Gastrocnemius medialis (tissue), 4 donors: ENCODE measurements at places on chromosomes 12 and 14. TPM values are rescaled to one million over a fixed set of nuclear protein-coding genes. Genes with fewer than 3 reads are reported as not detected.

- peaks cover 9% of the 10 kb centered on the region for H3K4me1 ChIP-seq
- no peak overlapping the region for H3K4me3 ChIP-seq
- no peaks in the 10 kb centered on the region for H3K36me3 ChIP-seq
Observed at GRCh38 chr12:119699199-119699760, 31.3 kb downstream of the PRKAB1 start.

LALBA gene
- not detected for total RNA-seq

- H3K4me3 ChIP-seq: no peak overlapping the region
- no peaks in the 10 kb centered on the region for H3K27me3 ChIP-seq
- no peak for DNase-seq
- H3K36me3 ChIP-seq: no peaks in the 10 kb centered on the region
- no peaks in the 10 kb centered on the region for H3K4me1 ChIP-seq
Observed at GRCh38 chr12:127606476-127607015, 660.4 kb upstream of the TMEM132C start.

DNA sequence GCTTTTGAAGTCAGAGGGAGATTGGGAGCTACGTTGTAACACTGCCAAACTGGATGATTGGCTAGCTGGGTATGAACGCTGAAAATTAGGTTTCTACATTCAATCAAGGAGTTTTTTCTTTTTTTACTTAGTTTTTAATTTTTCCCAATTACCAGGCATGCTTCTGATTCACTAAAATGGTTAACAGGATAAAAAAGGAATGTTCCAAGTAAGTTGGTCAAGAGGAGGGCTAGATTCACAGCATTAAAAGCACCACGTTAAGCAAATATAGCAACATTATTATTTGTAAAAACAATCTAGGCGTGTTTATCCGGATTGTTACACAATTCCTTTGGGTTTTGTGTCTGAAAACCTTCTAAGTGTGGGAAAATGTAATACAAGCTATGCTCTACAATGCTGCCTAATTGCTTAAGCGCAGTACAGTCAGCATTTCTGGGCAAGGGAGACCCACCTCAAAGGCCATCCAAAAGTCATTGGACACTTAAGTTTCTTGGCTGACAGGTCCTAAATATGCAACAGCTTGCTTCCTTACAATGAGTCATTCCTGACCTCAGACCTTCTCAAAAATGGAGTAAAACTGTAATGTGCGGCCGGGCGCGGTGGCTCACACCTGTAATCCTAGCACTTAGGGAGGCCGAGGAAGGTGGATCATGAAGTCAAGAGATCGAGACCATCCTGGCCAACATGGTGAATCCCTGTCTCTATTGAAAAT, 1.2 kb downstream of the RPLP0 start:
- H3K27me3 ChIP-seq: no peaks in the 10 kb centered on the region
- peak; percentile 75 for DNase-seq
- H3K4me3 ChIP-seq: peak overlapping the region; percentile 98
- peak overlapping the region; percentile 97 for H3K27ac ChIP-seq
- peaks cover 30% of the 10 kb centered on the region for H3K4me1 ChIP-seq

ALDH6A1 gene
- 18.5 TPM for total RNA-seq

DNA sequence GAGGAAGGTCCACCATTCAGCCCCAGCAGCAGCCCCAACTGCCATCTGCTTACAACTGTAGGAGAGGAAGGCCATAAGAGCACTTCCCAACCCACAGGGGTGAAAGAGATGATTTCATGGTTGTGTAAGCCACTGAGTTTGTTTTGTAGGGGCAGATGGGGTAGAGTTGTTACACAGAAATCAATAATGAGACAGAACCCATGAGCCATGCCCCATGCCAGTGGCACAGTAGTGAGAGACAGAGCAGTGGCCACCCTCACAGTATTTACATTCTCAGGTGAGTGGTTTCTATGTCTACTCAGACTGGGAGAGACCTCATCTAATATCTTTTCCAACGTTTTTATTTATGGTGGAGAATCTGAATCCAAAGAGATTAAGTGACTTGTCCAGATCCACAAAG, 68.6 kb downstream of the NUAK1 start:
- no peak overlapping the region for H3K4me3 ChIP-seq
- H3K27me3 ChIP-seq: no peaks in the 10 kb centered on the region
- no peak overlapping the region for H3K27ac ChIP-seq
- H3K4me1 ChIP-seq: no peaks in the 10 kb centered on the region

PAN2 gene
- 7.8 TPM for total RNA-seq

SDSL gene
- 0.91 TPM for total RNA-seq

DNA sequence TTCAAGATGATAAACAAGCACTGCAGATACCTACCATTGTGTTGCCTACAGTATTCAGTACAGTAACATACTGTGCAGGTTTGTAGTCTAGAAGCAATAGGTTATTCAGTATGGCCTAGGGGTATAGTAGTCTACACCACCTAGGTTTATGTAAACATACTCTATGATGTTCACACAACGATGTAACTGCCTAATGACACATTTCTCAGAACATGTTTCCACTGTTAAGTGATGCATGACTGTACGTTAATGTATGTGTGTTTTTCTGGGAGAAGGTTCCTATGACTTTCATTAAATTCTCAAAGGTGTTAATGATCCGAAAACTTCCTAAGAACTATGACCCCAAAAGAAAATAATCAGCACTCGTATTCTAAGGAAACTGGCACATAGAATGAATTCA, 20.9 kb upstream of the CALM1 start:
- no peaks in the 10 kb centered on the region for H3K27me3 ChIP-seq
- no peaks in the 10 kb centered on the region for H3K36me3 ChIP-seq
- DNase-seq: no peak
- H3K4me3 ChIP-seq: no peak overlapping the region
- no peak overlapping the region for H3K27ac ChIP-seq
- peaks cover 6% of the 10 kb centered on the region for H3K4me1 ChIP-seq

SOX5 gene
- total RNA-seq: 2.4 TPM

DNA sequence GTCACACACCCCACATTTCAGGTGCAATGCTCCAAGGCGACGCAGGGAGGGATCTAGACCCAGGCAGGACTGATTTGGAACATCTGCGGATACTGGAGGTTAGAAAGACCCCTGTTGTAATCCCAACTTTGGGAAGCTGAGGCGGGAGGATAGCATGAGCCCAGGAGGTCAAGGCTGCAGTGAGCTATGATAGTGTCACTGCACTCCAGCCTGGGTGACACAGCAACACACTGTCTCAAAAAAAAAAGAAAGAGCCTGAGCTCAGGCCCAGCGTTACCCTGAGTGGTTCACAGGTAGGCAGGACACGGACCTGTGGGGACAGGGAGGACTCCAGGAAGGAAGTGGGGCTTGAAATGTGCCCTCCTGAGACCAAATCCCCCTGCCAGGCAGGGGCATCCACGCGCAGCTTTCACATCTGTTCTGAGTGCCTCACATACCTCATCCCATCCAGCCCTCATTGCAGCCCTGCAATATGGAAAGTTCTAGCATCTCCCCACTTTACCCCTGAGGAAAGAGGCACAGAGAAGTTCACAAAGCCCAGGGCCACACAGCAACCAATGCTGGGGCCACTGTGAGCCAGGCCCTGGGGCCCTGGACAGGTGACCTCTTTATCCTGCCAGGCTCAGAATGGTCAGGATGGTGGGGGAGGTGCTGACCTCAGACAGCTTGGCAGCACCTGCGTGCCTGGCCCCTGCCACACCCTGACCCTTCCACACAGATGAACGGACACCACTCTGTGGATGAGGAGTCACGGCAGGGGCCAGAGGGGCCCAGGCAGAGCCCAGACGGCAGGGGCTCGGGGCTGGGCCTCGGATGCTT, 34.1 kb downstream of the CCDC85C start:
- H3K27me3 ChIP-seq: no peaks in the 10 kb centered on the region
- H3K36me3 ChIP-seq: no peaks in the 10 kb centered on the region
- no peak overlapping the region for H3K4me3 ChIP-seq
- no peak overlapping the region for H3K27ac ChIP-seq

DNA sequence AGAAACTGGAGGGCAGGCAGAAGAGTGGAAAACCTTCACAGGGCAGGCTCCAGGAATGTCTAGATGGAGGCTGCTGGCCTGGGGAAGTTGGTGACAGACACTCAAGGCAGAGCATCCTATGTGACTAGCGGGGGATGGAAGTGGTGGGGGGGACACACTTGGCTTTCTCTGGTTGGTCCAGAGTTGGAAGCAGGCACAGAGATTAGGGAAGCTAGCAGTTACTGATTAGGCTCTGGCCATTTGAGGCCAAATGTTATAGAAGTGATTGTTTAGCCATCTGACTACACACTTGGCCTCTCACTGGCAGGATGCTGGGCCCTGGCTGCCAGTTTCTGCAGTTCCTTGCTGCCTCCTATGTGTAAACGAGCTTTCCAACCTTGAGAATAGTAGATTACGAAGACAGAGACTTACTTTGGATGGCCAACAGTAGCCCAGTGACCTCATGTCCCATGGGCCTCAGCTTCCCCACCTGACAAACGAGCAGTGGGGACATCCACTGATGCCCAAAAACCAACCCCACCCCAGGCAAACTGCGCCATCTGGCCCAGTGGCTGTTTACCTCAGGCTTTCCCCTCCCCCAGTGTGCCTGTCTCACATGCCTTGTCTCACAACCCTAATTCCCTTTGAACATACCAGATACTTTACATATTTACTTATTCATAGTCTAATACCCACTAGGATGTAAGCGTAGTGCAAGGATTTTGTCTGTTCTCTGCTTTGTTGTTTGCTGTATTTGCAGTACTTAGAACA, 102.7 kb downstream of the PAPLN start:
- no peaks in the 10 kb centered on the region for H3K36me3 ChIP-seq
- DNase-seq: no peak
- no peak overlapping the region for H3K27ac ChIP-seq
- H3K27me3 ChIP-seq: no peaks in the 10 kb centered on the region
- H3K4me3 ChIP-seq: no peak overlapping the region

ARHGDIB gene
- total RNA-seq: 20.6 TPM

TSHR gene
- total RNA-seq: not detected

- no peaks in the 10 kb centered on the region for H3K36me3 ChIP-seq
- H3K4me1 ChIP-seq: peaks cover 4% of the 10 kb centered on the region
- H3K27me3 ChIP-seq: no peaks in the 10 kb centered on the region
Observed at GRCh38 chr12:43898474-43898873, 62.6 kb downstream of the TMEM117 start.

TSPAN8 gene
- 83.6 TPM for total RNA-seq

GPR84 gene
- not detected for total RNA-seq

- H3K4me3 ChIP-seq: no peak overlapping the region
- no peaks in the 10 kb centered on the region for H3K27me3 ChIP-seq
- H3K27ac ChIP-seq: no peak overlapping the region
- peaks cover 10% of the 10 kb centered on the region for H3K4me1 ChIP-seq
- H3K36me3 ChIP-seq: no peaks in the 10 kb centered on the region
- no peak for DNase-seq
Observed at GRCh38 chr14:89957791-89958190, 2.1 kb downstream of the TDP1 start.

DNA sequence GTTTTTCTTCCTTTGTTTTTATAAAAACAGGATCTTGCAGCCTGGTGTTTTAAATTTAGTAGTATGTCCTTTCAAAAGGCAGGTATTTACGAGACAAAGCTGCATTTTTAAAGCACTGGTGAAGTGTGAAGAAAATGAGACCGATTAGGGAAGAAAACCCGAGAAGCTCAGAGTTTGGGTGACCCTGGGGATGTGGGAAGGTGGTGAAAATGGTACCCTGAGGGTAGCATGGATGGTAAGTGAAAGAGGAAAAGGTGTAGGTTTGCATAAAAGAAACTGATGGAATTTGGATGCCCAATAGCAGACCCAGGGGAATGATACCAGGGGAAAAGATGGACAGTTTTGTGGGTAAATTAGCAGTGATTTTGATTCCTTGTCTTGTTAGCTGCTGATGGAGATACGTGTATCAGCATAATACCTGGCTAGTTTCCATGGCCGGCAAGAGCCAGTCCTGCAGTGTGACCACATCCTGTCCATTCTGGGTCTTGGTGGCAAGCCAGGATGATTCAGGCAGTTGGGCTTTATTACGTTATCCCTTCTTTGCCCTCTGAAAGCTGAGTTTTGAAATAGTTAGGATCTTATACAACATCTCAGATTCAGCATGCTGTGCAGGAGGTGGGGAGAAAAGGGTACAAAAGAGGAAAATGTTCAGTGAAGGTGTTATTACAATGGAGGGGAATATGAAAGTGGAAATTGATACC, 8.9 kb downstream of the BICD1 start:
- no peaks in the 10 kb centered on the region for H3K36me3 ChIP-seq
- H3K27me3 ChIP-seq: no peaks in the 10 kb centered on the region
- H3K4me1 ChIP-seq: peaks cover 3% of the 10 kb centered on the region
- DNase-seq: peak; percentile 86
- H3K4me3 ChIP-seq: no peak overlapping the region

DNA sequence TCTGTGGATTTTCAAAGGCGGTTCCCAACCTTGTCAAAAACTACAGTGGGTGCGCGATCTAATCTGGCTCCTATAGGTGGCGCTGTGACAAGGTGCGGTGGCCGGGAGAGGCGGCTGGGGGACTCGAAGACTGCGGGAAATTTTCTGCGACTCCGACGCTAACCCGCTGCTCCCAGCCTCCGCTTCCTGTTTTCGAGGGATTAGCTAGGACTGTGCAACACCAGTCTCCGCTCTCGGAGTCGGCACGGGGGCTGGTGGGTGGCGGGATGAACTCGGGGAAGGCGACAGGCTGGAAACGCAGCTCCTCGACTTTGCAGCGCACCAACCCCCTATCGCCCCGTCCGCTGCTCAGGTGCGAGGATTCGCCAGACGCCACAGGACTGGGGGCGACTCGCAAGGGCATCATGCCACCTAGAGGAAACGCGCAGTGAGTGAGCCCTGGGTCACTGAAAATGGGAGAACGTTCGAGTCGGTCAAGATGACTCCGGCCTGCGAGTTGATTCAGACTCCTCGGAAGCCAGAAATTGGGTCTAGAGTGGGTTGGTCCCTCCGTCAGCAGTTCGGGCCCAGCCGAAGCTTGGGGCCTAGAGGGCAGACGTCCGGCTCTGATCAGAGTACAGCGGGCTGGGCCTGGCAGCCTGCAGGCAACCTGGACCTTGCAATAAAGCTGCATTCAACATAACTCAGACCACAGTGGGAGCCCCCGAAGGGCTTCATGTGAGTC, 5.5 kb upstream of the PAX9 start:
- no peak overlapping the region for H3K4me3 ChIP-seq
- DNase-seq: no peak
- peaks cover 100% of the 10 kb centered on the region for H3K27me3 ChIP-seq
- no peaks in the 10 kb centered on the region for H3K36me3 ChIP-seq
- no peak overlapping the region for H3K27ac ChIP-seq
- H3K4me1 ChIP-seq: peaks cover 11% of the 10 kb centered on the region

DNA sequence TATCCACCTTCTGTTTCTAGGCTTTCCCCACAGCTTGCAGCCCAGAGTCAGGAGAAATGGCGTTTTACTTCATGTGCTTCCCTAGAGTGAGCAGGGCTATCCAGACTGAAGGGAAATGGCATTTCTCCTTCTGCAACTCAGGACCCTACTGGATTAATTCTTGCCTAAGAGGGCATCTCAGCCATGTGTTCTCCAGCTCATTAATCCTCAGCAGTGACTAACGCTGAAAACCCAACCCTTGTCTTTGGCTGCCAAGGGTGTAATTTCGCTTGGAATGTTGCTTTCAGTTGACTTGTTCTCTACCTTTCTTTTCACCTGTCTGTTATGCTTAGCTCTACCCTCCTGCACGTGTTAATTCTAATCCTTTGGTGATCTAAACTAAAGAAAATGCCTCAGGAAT, 21.0 kb upstream of the EMP1 start:
- DNase-seq: no peak
- no peak overlapping the region for H3K27ac ChIP-seq
- H3K4me1 ChIP-seq: peaks cover 7% of the 10 kb centered on the region
- H3K36me3 ChIP-seq: no peaks in the 10 kb centered on the region
- H3K27me3 ChIP-seq: no peaks in the 10 kb centered on the region
- no peak overlapping the region for H3K4me3 ChIP-seq

CATSPERB gene
- total RNA-seq: not detected

GLS2 gene
- total RNA-seq: not detected

- no peaks in the 10 kb centered on the region for H3K36me3 ChIP-seq
- H3K27ac ChIP-seq: no peak overlapping the region
- no peak for DNase-seq
- peaks cover 93% of the 10 kb centered on the region for H3K27me3 ChIP-seq
- H3K4me3 ChIP-seq: peak overlapping the region; percentile 26
Observed at GRCh38 chr14:28765831-28766468, 637 bp upstream of the FOXG1 start.
